ENCODE measurements at places on chromosomes 1 and 21.
A peak's percentile ranks its signal among the peaks of the same experiment; 100 is the strongest.

GRCh38 chr1:2582391-2582790 lies 4.2 kb upstream of the PRXL2B start:
- no peaks in the 10 kb centered on the region for H3K36me3 ChIP-seq
- H3K27me3 ChIP-seq, result no peaks in the 10 kb centered on the region
- no peak overlapping the region for H3K4me3 ChIP-seq
- no peak overlapping the region for H3K27ac ChIP-seq
- no peak for DNase-seq

- H3K27me3 ChIP-seq, result peaks cover 14% of the 10 kb centered on the region
- DNase-seq, result no peak
- H3K4me3 ChIP-seq, result no peak overlapping the region
- H3K36me3 ChIP-seq, result no peaks in the 10 kb centered on the region
- H3K27ac ChIP-seq, result no peak overlapping the region
Observed at GRCh38 chr1:200877839-200878551, 5.2 kb downstream of the GPR25 start.

- no peak overlapping the region for H3K4me3 ChIP-seq
- H3K27me3 ChIP-seq, result peaks cover 82% of the 10 kb centered on the region
- H3K4me1 ChIP-seq, result peaks cover 24% of the 10 kb centered on the region
- DNase-seq, result no peak
- H3K27ac ChIP-seq, result no peak overlapping the region
Observed at GRCh38 chr1:6965935-6966241, 180.6 kb downstream of the CAMTA1 start.

DNA sequence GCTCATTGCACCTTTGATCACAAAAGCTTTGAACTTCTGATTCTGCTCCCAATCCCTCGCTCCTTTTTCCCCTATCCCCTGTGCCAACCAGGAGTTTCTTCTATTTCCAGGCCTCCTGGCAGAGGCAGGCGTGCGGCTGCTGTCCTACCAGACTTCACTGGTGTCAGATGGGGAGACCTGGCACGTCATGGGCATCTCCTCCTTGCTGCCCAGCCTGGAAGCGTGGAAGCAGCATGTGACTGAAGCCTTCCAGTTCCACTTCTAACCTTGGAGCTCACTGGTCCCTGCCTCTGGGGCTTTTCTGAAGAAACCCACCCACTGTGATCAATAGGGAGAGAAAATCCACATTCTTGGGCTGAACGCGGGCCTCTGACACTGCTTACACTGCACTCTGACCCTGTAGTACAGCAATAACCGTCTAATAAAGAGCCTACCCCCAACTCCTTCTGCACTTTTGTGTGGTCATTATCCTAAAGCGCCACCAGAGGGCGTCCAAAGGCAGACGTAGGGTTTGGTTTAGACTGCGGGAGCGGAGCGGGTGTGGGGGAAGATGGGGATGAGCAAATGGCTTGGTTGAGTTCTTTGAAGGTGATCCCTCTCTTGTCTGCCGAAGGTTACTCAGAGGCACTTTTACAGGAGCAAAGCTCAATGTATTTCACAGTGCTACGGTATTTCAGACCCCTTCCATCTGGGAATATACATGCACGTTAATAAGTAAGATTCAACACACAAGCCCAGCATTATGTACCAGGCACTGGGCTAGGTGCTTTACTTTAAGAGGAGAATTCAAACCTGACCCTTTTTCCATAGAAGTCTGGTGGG lies 24.7 kb downstream of the HMGCS2 start:
- H3K4me3 ChIP-seq, result no peak overlapping the region
- peak; percentile 92 for DNase-seq
- peaks cover 4% of the 10 kb centered on the region for H3K36me3 ChIP-seq
- H3K27me3 ChIP-seq, result no peaks in the 10 kb centered on the region
- no peak overlapping the region for H3K27ac ChIP-seq

DNA sequence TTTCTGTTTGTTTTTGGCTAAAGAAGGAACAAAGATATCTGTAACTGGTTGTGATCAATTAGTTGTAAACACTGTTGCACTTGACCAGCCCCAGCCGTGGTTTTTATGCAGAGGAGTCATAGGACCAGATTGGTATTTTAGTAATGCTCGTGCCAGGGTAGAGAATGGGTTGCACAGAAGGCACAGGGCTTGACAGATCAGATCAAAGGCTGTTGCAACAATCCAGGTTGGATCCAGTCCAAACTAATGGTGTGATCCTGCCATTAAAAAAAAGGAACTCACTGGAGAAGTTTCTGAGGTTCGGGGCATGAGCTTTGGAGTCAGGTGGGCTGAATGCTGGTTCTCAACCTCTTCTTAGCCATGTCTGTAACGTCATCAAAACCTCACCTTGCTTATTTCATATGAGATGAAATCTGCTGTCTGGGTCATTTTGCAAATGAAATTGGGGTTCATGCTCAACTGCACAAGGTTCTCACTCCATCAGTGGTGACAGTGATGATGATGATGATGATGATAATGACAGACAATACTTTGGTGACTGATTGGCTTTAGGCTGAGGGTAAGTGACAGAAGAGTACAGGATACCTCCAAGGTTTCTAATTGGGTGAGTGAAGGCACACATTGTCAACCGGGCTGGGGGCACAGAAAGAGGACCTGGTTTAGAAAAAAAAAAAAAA lies 43.1 kb downstream of the ZNF281 start:
- no peak overlapping the region for H3K27ac ChIP-seq
- H3K4me1 ChIP-seq, result peaks cover 11% of the 10 kb centered on the region
- no peak overlapping the region for H3K4me3 ChIP-seq
- H3K36me3 ChIP-seq, result no peaks in the 10 kb centered on the region

Data from stomach (tissue), 19 donors.